Stimulated activated CD4-positive, alpha-beta T cell treated with anti-CD3 and anti-CD28 coated beads, Interleukin-1b, Interleukin-23, amount 100 ng/mL, for 1 hour (primary cell): ENCODE measurements at places on chromosomes 12 and 14.

- no peak for DNase-seq
Measured at GRCh38 chr14:106141242-106142220, 615.1 kb downstream of the TMEM121 start.

- no peak for DNase-seq
Measured at GRCh38 chr12:123032736-123033391, 52.4 kb downstream of the ARL6IP4 start.

DNA sequence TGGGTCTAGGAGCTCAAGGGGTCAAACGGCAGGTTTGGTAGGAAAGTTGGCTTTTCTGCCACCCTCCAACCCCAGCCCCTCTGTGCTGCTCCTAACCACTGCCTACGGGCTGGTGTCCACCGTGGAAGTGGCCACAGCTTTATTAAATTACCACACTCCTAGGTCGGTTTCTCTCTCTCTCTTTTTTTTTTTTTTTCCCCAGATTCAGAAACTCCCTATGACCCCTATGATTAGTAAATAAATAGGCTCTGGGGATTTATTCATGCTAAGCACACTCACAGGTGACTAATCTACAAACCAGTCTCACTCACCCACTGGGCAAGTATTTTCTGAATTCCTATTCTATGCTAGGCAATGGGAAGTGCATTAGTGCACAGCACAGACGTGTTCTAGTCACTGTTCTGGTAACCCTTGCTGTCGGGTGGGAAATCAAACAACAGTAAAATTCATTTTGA is 8.7 kb upstream of the DDX47 start:
- no peak for DNase-seq

DNA sequence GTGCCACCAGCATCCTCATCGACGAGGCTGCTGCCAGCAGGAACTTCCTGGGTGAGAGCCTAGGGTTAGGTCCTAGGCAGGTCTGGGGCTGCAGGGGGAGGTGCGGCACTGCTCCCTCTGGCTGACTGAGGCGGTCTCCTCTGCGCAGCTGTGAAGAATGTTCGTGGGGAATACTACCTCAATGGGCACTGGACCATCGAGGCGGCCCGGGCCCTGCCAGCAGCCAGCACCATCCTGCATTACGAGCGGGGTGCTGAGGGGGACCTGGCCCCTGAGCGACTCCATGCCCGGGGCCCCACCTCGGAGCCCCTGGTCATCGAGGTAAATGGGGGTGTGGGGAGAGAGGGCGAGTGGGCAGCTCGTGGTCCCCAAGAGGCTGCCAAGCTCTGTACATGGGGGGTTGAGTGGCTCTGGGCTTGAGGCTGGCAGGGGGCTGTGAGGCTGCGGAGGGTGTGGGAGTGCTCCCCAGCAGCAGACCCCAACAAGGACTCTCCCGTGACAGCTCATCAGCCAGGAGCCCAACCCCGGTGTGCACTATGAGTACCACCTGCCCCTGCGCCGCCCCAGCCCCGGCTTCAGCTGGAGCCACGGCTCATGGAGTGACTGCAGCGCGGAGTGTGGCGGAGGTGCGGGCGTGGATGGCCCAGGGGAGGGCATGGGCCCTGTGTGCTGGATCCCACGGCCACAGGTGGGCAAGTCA is 14.4 kb downstream of the PAPLN start:
- DNase-seq = no peak

DNA sequence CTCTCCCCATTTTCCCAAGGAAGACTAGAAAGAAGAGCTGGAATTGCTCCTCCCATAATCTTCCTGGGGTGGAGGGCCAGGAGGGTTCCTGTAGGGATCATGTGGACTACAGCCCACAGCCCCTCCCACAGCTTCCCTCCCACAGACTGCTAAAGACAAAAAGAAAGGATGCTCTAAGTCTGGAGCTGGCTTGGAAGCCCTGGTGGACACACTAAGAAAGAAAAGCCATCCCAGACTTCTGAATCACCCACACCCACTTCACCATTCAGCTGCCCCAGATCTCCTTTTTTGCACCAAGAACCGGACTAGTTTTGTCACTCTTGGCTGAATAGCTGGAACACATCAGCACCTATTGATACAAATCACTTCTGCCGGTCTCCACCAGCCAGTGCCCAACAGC is 56.8 kb upstream of the PLXNC1 start:
- DNase-seq = no peak

DNA sequence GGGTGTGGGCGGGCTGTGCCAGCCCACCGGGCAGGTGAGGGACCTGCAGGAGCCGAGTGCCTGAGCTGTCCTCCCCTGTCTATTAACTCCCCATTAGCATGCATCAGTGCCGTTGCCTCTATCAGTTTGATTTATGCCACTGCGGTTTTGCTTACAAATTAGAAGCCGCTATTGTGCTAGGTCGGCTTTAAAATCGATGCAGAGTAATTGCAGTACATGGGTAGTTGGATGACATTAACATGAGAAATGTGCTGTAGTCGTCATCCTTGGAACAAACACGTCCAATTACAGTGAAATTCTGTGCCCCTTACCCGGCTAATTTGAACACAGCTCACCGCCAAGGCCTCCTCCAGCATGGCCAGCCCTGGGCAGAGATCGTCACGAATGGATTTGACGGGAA is 145.8 kb downstream of the TSPAN9 start:
- DNase-seq = no peak

- no peak for DNase-seq
Measured at GRCh38 chr12:47802312-47802711, 17.4 kb downstream of the HDAC7 start.

DNA sequence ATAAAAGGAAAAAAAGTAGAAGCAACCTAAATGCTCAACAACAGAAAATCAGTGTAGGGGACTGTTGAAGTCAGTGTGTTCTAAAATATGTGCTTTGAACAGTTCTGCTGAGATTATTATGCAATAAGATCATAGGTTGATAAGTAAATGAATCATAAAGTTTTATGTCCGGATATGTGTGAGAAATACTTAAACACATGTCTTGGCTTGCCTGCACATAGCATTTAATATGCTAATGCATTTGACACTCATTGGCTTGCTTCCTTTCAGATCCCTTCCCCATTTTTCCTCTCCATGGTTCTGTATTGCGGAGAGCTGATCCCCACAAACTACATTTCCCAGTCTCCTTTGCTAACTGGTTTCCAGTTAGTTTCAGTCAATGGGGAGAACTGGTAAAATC is 573.8 kb upstream of the TBX3 start:
- no peak for DNase-seq

- no peak for DNase-seq
Measured at GRCh38 chr14:54000341-54000811, 43.8 kb upstream of the BMP4 start.

DNA sequence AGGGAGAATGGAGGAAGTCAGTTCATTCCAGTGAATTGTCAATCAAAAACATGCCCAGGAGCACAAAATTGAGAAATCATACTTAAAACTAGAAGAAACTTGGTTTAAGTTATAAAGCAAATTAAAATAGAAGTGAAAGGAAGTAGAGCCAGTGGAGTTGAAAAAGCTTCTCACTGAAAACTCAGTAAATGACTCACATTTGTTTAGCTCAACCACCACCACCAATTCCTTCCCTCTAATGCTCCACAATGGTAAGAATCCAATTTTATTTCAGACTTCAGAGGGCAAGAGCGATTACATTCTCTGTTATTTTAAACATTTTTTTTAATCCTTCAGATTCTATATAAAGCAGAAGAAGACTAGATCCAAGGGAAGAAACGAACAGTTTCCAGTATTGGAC is 19.4 kb downstream of the UTP20 start:
- DNase-seq = no peak

DNA sequence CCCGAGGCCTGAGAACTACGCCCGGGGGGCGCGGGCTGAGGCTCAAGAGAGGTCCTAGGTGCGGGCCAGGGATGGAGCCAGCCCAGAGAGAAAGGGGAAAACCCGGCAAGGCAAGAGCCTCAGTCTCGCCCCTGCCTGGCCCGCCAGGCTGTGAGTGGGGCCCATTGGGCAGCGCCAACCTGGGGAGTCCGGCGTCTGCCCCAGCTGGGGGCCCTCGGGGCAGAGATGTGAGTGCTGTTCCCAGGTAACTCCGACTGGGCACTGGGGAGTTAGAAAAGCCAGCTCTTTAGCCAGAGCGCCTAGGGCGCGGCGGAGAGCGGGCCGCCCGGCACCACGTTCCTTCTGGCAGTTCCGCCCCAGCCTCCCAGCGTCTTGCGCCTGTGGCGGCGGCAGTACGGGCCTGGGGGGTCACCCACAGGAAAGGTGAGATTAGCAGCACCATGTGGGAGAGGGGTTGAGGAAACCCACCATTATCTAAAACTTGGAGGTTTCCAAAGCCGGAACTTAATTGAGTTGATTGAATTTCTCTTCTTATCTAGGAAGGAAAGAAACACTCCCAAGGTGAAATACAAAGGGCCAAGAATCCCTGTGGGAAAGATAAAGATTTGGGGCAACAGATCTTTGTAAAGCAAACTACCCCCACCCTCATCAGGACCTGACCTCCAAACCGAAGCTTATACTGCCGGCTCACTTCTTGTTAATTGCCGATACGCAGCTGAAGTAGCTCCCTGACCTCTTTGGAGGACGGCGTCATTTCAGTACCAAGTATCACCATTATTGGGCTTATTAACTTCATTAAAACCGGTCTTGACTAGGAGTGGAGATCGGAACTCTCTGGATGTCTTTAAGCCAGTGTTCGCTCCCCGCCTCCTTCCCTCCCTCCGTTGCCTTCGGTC is 11.6 kb downstream of the OTX2 start:
- DNase-seq = no peak

DNA sequence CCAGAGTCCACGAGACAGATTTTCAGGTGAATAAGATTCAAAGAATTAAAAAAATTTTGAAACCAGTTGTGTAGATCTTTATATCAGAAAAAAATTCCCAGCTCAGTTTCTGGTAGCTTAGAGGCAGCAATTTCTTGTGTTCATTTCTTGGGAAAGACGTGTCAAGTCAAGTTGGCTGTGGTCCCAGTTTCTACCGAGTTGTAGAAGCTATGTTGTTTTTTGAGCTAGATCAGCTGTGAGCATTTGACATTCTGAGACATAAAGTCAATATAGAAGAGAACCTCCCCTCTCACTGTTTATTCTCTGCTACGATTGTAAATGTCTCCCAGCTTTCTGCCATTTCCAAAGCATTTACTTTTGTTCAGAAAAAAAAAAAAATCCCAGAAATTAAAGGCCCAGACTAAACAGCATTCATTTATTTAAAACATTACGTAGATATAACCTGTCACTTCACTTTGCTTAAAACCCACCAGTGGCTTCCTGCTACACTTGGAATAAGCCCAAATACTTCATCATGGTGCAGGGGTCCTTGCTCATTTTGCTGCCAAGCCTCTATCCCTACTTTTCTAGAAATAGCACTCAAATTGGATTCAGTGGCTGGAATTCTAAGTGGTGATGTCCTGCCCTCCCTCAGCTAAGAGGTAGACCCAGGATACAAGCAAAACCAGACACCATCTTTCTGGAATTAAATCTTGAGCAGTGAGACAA is 20.6 kb upstream of the PYGL start:
- DNase-seq = no peak

DNA sequence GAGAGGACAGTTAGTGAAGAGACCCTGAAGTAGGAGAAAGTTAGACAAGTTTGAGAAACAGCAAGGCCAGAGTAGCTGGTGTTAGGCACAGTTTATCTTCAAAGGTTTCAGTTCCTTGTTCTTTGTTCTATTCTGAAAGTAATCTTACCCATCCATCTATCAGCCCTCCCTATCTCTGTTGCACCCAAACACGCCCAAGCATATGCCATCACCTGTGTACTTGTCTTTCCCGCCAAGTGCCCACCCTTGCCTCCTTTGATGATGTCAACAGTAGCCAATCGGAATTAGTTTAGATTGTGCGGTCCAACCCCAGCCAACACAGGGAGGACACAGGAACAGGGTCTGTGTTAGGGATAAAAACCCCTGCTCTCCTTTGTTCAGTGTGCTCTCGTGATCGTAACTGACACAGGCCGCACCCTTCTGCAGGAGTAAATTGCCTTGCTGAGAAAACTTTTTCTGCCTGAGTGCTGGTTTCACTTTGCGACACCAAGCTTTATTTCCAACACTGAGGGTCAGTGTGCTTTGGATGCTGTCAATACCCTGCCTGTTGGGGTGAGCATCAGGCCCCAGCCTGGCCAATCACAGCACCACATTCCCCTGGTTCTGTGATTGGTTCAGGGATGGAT is 4.7 kb upstream of the TMEM229B start:
- no peak for DNase-seq

DNA sequence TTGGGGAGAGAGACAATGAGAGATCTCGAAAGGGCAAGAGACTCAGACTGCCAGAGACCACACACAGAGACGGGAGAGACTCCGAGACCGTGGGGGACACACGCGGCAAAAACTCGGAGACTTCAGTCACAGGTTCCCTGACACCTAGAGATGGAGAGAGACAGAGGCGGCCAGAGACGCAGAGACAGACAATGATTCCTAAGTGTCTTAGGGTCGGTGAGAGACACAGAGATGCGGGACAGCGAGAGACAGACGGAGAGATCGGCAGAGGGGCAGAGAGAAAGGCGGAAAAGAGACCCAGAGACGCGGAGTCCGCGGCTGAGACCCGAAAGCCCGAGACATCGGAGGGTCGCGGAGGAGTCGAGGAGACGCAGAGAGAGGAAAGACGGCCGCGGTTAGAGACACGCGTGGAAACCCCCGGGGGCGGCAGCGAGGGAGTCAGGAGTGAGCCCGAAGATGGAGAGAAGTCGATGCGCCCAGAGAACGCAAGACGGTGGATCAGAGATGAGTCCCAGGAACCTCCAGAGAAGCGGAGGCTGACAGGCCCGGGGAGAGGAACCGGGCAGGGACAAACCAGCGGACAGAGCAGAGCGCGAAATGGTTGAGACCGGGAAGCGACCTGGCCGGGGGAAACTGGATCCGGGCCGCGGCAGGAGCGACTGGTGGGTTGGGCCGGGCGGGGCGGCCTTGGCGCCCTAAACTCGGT is 7.8 kb downstream of the LHX5 start:
- DNase-seq = no peak

DNA sequence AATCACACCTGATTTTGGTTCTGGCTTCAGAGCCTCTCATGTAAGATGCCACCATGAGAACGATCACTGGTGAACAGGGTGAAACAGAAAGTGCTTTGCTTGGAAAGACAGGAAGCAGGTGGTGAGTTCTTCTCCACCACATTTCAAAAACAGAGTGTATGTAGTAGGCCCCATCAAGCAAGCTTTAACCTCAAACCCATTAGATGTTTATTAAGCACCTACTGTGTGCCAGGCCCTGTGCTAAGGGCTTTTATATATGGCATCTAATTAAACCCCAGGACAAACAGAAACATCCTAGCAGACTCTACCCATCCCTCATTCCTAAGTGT is 47.8 kb upstream of the MED13L start:
- no peak for DNase-seq

GRCh38 chr12:120412421-120412820 is 25.5 kb upstream of the COX6A1 start:
- no peak for DNase-seq

DNA sequence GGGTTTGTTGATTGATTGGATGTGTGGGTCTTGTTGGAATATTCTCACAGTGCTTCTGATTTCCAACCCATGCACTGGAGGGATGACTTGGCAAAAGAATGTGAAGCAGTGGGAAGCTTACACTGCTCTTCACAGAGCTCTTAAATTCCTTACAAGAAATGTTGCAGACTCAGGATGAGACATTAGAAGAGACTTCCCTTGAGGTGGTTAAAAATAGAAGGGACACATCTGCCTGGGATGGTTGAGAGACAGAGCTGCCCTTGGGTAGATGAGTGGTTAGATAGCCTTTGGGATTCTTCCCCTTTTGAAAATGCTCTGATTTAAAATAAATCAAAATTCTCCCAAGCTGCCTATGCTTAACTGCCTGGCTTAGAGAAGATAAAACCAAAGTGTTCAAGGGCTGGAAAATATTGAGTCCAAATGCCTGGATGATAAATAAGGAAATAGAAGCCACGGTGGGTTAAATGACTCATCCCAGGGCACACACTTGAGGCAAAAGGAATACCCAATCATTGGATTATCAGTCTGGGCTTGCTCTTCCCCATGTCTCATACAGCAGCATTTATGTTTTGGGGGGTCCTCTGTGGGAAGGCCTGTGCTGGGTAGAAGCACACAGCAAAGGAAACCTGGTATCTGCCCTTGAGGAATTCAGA is 264.3 kb downstream of the AKAP6 start:
- no peak for DNase-seq
